ENCODE measurements at places on chromosomes 2 and 18.

GRCh38 chr18:61896757-61897156 is 4.0 kb upstream of the RNF152 start:
- no peak for DNase-seq

GRCh38 chr18:58208207-58208932 is 164.3 kb downstream of the NEDD4L start:
- no peak for DNase-seq

DNA sequence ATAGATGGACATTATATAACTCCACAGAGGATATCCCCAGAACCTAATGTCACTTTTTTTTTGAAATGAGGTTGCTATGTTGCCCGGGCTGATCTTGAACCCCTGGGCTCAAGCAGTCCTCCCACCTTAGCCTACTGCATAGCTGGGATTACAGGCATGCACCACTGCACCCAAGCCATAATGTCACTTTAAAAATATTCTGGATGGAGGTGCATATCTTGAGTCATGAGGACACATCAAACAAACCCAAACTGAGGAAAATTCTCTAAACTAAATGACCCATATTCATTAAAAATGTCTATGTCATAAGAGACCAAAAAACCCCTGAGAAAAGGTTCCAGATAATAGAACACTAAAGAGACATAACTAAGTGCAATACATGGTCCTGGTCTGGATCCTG is 36.3 kb downstream of the OSGEPL1 start:
- DNase-seq: no peak

- DNase-seq: no peak
Measured at GRCh38 chr2:187206071-187206470, 242.0 kb downstream of the CALCRL start.

DNA sequence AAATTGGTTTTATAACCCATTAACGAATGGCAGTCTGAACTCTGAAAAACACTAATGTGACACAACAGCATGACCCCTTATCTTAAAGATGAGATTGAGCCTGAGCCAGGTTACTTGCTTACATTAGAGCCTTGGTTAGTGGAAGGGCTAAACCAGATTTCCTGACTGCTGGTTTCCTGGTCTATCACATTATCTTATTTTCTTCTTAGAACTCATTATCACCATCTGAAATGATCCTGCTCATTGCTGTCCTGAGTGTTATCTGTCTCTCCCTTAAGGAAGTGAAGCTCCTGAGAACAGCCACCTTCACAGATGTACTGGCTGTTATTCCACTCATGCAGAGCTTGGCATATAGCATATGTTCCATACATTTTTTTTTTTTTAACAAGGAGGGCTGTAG is 9.0 kb upstream of the NRP2 start:
- DNase-seq: no peak

- no peak for DNase-seq
Measured at GRCh38 chr2:182301093-182301492, 125.7 kb downstream of the PDE1A start.

DNA sequence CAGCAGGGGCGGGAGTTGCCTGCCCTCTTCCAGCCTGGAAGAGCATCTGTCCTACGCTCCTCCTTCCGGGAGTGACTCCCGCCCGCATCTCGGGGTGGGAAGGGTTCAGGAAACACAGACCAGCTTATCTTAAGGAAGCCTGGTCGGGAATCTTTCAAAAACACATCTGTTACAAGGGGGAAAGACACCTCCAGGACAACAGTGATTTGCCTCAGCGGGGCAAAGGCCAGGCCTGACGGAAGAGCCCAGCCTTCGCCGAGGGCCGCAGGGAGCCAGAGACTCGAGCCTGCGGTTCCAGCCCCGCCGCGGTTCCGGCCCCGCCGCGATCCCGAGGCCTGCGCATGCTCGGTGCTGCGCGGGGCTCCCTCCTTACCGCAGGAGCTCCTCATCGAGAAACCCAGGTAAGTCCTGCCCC is 38.1 kb upstream of the TGIF1 start:
- no peak for DNase-seq

- DNase-seq: no peak
Measured at GRCh38 chr2:60353406-60353800, 200.1 kb downstream of the BCL11A start.

GRCh38 chr18:29874519-29875098 is 1167.9 kb downstream of the DSC3 start:
- DNase-seq: no peak

GRCh38 chr2:222912776-222913175 is 51.9 kb downstream of the ACSL3 start:
- no peak for DNase-seq

DNA sequence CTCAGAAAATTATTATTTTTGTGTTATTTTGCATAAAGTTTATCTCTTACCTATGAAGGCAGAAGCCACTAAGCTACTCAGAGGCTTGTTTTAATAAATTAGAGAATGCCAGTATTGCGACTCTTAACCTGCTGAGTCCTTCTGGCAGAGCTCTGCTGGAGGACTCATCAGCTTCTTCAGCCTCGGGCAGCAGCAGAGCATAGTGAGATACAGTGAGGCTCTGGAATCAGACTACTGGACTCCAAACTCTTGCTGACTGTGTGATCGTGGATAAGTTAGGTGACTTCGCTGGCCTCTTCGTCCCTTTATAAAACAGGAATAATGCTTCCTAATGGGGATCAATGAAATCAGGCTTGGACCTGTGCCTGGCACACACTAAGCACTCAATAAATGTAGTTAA is 1.7 kb downstream of the PTRHD1 start:
- no peak for DNase-seq

DNA sequence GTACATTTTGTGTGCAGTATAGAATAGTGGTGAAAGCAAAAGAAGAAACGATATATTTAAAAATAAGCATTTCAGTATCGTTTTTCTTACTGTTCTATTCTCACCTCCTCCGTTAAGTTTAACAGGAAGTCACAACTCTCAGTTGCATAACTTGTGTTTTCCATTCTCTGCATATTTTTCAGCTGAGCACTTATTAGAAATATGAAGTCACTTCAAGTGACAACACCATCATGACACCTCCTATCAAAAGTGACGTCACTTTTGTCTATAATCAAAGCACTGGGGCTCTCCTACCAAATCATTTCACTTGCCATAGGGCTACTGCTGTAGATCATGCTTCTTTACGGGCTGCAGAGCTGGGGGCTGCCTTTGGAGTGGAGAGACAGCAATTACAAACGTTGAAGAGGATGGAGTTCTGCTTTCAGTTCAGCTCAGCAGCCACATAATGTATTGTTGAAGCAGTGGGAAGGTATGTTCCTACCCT is 36.3 kb downstream of the STAT4 start:
- DNase-seq: no peak
